ENCODE measurements at places on chromosomes 7 and 10. TPM values are rescaled to one million over a fixed set of nuclear protein-coding genes. Genes with fewer than 3 reads are reported as not detected.

DNA sequence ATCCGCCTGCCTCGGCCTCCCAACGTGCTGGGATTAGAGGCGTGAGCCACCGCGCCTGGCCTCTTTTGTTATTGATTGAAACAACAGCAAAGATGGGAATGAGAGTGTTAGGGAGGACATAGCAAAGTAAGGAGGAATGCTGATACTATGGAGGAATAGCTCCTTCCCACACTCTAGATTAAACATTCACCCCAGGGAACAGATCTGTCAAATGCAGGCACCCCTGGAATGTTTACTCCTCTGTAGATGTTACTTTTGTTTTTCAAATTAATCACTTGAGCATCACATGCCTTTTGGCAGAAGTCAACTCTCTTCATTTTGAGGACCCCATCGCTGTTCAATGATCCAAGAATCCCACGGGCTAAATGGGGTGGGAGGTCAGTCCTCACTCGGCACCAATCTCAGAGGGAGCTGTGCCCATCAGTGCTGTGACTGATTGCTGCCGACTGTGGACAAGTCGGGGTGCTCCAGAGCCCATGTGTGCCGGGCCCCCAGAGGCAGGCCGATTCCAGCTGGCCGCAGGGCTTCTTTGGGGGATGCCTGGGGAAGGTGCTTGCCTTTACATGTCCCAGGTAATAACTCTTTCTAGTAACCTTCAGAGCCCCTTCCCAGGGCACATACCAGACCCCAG is 10.2 kb upstream of the COBL start:
- no peak for DNase-seq

DNA sequence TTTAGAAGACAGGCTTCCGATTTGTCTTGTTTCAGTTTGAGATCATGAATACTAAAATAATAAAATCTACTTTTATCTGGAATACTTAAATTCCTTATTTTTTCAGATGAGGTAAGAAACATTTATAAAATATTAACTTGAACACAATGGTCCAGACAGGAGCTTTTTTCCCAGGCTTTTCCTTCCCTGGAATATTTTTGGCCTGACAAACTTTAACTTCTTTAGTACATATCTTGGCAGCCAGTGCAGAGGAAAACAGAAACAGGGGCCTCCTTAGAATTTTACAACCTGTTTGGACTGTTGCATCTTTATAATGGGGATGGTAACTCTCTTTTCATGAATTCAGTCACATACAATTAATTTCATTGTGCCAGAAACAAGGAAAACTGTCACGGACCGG is 41.4 kb downstream of the NRP1 start:
- no peak for DNase-seq

DNA sequence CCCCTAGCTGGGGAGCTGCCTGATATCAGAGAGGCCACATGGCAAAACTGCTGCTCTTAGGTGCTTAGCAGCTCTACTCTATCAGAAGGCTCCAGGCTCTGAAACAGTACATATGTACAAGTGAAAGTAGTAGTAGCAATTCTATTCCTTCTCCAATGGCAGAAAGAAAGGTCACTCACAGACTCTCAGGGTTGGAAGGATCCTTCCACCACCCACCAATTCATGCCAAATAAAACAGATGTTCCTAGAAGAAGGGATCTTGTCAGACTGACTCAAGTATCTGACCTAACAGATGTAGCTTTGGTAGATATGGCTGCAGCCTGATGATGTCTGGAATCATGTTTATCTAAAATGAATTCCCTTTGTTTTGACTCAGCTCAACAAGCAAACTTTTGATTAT is 8.0 kb upstream of the ALDH18A1 start:
- DNase-seq, result no peak

- no peak for DNase-seq
These were observed 29.6 kb downstream of the GLI3 start for GRCh38 chr7:42207420-42207819.

DNA sequence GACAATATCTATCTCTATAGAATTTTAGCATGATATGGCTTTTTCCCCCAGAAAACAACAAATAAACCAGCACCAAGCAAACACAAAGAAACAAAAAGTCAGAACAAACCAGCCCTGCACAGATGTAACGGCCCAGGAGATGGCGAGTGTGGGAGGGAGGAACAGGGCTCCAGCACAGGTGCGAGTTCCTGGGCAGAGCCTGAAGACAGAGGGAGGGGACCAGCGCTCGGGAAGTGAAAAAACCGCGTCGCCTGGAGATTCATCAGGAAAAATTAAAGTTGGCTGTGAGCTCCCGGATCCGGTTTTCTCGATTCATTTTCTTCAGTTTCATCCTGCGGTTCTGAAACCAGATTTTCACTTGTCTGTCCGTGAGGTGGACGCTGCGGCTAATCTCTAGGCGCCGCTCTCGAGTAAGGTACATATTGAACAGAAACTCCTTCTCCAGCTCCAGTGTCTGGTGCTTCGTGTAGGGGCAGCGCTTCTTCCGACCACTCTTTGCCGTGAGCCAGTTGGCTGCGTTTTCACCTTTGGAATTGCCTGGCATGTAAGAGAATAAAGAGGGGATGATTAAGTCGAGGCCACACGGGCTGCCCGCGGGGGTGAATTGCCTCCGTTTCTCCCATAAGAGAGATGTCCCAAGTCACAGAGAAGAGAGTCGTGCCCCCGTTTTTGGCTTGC is 2.3 kb downstream of the HOXA10 start:
- DNase-seq, result no peak

- no peak for DNase-seq
These were observed 716.1 kb downstream of the KCNMA1 start for GRCh38 chr10:76921383-76922010.

- no peak for DNase-seq
These were observed 972.8 kb upstream of the ZNF722 start for GRCh38 chr7:63025815-63026214.

DNA sequence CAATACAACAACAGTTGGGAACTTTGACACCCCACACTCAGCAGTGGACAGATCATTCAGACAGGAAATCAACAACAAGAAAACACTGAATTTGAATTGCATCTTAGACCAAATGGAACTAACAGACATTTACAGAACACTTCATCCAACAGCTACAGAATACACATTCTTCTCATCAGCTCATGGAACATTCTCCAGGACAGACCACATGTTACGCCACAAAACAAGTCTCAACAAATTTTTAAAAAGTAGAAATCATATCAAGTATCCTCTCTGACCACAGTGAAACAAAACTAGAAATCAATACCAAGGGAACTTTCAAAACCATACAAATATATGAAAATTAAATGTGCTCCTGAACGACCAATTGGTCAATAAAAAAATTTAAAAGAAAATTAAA is 212.3 kb downstream of the DNAJC1 start:
- no peak for DNase-seq

- no peak for DNase-seq
These were observed 14.2 kb upstream of the SYPL1 start for GRCh38 chr7:106126170-106126938.

- DNase-seq, result no peak
These were observed 10.1 kb upstream of the JAKMIP3 start for GRCh38 chr10:132055616-132056015.

GRCh38 chr10:45410489-45410806 is 36.4 kb downstream of the ALOX5 start:
- DNase-seq, result no peak

DNA sequence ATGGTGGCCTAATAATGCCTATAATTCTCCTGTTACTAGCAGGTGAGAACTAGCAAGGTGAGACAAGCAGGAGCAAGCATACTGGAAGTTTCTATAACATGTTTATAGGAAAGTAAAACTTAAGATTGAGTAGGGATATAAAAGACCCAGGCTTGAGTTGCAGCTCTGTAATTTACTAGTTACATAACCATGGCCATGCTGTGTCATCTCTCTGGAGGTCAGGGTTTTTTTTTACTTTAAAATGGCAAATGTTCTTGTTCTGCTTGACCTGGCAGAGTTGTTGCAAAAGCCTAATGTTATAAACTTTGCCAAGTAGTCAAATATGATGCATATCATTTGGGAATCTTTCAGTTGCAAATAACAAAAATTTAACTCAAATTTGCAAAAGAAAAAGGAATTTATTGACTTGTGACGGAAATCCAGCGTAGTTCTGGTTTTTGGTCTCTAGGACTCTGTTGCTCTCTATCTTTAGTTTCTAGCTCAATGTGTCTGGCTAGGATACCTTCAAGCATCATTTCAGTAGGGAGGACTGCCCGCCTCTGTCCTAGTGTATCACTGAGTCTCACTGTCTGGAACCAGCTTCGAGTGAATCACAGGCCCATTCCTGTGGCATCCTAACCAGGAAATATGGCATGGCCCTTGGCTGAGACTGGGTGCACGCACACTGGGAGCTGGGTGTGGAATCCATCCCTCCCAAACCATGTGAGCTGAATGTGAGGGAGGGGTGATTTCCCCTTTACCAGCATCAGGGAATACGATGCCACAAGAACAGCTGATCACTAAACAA is 67.9 kb downstream of the ADAM22 start:
- DNase-seq, result no peak

GRCh38 chr7:80298201-80298600 is 163.6 kb downstream of the GNAI1 start:
- DNase-seq, result no peak

GRCh38 chr10:98611436-98611835 is 164.7 kb upstream of the HPS1 start:
- DNase-seq, result no peak

GRCh38 chr10:74502963-74503608 is 323.3 kb upstream of the KAT6B start:
- no peak for DNase-seq

GRCh38 chr7:91537260-91538152 is 273.3 kb downstream of the FZD1 start:
- DNase-seq, result no peak

DNA sequence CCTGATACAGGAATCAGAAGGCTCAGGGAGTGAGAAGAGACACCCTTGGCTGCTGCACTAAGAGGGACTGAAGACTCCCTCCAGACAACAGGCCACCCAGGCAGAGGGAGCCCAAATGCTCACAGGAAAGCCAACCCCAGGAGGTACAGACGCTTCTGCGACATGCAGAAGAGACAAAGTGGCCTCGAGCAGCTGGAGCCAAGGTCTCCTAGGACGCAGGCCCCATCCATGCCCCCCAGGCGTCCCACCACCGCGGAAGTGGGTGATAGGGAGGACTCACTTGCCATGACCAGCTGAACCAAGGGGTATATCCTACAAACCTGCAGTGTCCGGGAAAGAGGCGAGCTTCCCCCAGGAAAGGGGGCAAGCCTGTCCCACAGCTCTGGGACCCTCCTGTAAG is 56.9 kb downstream of the CTBP2 start:
- no peak for DNase-seq

DNA sequence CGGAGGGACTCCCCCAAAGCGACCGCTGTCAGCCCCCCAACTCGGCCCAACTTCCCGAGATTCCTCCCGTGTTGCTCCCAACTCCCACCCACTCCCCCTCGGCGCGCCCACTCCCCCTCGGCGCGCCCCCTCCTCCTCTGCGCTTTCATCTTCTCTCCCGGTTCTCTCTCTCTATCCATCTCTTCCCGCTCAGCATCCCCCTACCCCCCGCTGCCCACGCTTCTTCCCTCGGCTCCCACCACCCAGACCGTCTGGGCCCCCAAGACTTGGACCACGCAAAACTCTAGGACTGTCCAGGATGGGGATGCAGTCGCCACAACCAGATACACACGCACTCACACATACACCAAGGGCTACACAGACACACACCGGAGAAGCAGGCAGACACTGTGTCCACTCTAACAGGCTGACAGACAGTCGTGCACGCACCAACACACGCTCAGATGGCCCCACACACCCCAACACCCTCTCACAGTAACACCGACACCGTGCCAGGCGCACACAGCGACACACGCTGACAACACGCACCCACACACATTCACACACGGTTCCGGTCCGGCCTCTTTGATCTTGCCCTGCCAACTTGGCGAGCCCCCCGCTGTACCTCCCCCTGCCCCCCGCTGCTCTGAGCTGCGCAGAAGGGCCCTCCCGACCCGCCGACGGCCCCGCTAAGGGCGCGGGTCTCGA is 1.1 kb downstream of the GRID1 start:
- no peak for DNase-seq

Gene SEC61A2
- 9.1 TPM for total RNA-seq

Gene PNLIPRP2
- total RNA-seq, result not detected

Gene UPP1
- total RNA-seq, result 79.8 TPM

All from vagina (tissue), 2 donors.